ENCODE measurements at places on chromosomes 5 and 9. TPM values are rescaled to one million over a fixed set of nuclear protein-coding genes. Genes with fewer than 3 reads are reported as not detected.

Gene EXOSC2
- 37.5 TPM for polyA plus RNA-seq

- no peak for DNase-seq
- H3K36me3 ChIP-seq: no peaks in the 10 kb centered on the region
- no peak overlapping the region for H3K4me3 ChIP-seq
- H3K4me1 ChIP-seq: no peaks in the 10 kb centered on the region
- no peak overlapping the region for H3K27ac ChIP-seq
Observed at GRCh38 chr5:146647656-146648199, 131.7 kb upstream of the GPR151 start.

DNA sequence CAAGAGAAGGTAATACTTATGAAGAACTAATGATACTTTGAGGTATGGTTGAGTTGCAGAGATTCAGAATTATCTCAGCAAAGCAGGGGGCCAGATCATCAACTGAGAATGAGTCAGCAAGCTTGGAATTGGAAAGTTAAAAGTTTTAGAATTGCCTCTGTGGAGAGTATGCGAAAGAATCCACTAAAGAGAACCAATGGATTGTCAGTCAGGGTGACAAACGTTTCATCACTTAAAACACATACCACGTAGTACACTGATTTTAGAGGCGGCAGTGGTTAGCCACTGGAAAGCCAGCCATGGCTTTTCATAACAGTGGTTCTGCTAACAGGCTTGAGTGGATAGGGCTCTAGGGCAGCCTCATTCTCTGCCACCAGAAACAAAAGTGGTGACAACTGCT is 30.7 kb downstream of the AOPEP start:
- H3K36me3 ChIP-seq: peaks cover 7% of the 10 kb centered on the region
- no peak overlapping the region for H3K4me3 ChIP-seq
- no peak overlapping the region for H3K27ac ChIP-seq
- no peaks in the 10 kb centered on the region for H3K4me1 ChIP-seq

DNA sequence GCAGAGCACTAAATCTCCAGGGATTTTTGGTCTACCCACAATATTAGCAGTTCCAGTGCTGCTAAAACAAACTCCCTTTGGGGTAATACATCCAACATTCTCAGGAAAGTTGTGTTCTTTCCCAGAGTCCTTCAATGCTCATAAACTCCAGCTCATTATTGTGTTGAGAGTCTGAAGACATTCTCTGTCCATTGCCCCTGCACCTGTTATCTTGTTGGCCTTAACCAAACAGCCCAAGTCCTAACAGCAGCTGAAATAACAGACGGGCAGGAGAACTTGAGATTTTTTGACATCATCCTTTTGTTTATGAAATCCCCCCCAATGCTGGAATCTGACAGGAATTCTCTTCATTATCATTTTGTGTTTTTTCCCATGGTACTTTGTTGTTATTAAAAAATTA is 110.8 kb downstream of the PAPPA start:
- H3K4me3 ChIP-seq: no peak overlapping the region
- H3K27ac ChIP-seq: no peak overlapping the region
- H3K27me3 ChIP-seq: no peaks in the 10 kb centered on the region

DNA sequence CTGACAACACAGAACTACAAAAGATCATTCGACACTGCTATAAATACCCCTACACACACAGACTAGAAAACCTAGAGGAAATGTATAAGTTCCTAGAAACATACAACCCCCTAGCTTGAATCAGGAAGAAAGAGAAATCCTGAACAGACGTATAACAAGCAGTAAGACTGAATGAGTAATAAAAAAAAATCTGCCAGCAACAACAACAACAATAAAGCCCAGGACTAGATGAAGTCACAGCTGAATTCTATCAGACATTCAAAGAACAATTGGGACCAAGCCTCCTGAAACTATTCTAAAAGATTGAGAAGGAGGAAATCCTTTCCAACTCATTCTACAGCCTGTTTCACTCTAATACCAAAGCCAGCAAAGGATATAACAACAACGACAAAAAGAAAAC is 68.2 kb upstream of the SLIT3 start:
- no peak overlapping the region for H3K4me3 ChIP-seq
- no peak for DNase-seq
- H3K36me3 ChIP-seq: no peaks in the 10 kb centered on the region
- no peaks in the 10 kb centered on the region for H3K27me3 ChIP-seq
- H3K27ac ChIP-seq: no peak overlapping the region
- no peaks in the 10 kb centered on the region for H3K4me1 ChIP-seq

DNA sequence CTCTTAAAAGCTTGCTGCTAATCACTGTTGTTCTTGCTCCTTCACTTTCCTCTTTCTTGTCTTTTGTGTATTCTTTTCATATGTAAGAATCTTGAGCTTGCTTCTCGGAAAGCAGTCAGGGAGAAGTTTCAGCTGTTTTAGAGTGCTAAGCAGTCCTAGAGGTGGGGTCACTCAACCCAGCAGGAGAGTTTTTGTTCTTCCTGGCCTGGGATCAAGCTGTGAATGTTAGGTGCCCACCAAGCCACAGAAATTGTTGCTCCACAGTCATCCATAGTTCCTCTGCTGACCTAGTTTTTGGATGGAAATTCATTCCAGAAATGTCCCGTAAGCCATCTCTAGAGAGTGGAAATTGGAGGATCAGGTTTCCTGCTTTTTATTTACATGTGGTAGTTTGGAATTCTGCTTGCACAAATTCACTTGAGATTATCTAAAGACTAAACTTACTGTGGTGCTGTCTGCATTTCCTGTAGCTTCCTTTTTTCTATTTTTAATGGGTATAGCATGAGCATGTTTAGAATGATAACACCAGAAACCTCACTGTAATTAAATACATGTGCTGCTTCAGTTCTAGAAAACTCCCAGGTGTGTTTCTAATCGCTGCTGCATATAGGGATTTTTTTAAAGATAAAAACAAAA is 108.7 kb downstream of the MAST4 start:
- H3K4me1 ChIP-seq: no peaks in the 10 kb centered on the region
- no peak for DNase-seq
- H3K36me3 ChIP-seq: no peaks in the 10 kb centered on the region
- no peak overlapping the region for H3K4me3 ChIP-seq

GRCh38 chr5:67283275-67283987 is 86.8 kb upstream of the CD180 start:
- H3K4me1 ChIP-seq: peaks cover 16% of the 10 kb centered on the region
- no peaks in the 10 kb centered on the region for H3K27me3 ChIP-seq
- no peak overlapping the region for H3K4me3 ChIP-seq
- H3K36me3 ChIP-seq: no peaks in the 10 kb centered on the region
- no peak for DNase-seq

All from keratinocyte (primary cell).